ENCODE measurements at places on chromosomes 12 and 14. TPM values are rescaled to one million over a fixed set of nuclear protein-coding genes. Genes with fewer than 3 reads are reported as not detected.

DNA sequence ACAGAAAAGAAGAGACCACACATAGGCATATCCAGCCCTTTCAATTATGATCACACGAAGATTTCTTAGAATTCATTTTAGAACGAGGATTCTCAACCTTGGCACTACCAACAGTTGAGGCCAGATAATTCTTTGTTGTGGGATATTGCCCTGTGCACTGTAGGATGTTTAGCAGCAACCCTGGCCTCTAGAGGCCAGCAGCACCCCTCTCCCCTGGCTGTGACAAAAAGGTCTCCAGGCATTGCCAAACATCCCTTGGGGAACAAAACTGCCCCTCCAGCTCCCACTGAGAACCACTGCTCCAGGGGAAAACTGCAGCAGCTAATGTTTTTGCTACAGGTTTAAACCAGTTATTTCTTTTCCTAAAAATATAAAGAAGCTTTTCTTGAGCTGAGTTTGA is 7.1 kb downstream of the NT5DC3 start:
- no peak for DNase-seq

PITPNM2 gene
- 10.1 TPM for total RNA-seq

GRCh38 chr12:51661199-51661598 is 70.2 kb downstream of the SCN8A start:
- DNase-seq = no peak

BIN2 gene
- not detected for total RNA-seq

CLEC2B gene
- not detected for total RNA-seq

TPH2 gene
- total RNA-seq = not detected

- DNase-seq = no peak
These were observed 44.8 kb upstream of the METAP2 start for GRCh38 chr12:95429172-95429510.
